ENCODE measurements at places on chromosomes 12 and 14. TPM values are rescaled to one million over a fixed set of nuclear protein-coding genes. Genes with fewer than 3 reads are reported as not detected.

DNA sequence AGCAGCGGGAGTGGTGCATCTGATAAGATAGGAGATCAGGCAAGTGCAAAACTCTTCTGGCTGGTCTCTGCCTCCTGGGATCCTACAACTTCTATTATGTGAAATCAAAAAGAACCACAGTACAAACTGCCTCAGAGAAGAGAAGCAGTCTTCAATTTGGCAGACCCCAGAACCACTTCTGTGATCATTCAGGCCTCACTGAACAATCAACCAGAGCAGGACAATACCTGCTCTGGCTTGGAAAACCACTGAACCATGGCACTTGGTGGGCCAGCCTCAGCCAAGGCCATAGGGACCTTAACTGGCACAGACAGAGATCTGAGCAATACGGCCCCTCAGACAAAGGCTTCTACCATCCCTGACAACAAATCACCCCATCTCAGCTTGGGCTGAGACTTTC is 103.0 kb downstream of the NDUFA12 start:
- DNase-seq, result no peak

- peak; percentile 88 for DNase-seq
Observed at GRCh38 chr14:70188322-70188658, 461 bp downstream of the SLC8A3 start.

The SMCO2 gene
- 0.88 TPM for total RNA-seq

The PAPLN gene
- total RNA-seq, result 5.3 TPM

- DNase-seq, result no peak
Observed at GRCh38 chr14:81473456-81474147, 60.1 kb downstream of the SEL1L start.

DNA sequence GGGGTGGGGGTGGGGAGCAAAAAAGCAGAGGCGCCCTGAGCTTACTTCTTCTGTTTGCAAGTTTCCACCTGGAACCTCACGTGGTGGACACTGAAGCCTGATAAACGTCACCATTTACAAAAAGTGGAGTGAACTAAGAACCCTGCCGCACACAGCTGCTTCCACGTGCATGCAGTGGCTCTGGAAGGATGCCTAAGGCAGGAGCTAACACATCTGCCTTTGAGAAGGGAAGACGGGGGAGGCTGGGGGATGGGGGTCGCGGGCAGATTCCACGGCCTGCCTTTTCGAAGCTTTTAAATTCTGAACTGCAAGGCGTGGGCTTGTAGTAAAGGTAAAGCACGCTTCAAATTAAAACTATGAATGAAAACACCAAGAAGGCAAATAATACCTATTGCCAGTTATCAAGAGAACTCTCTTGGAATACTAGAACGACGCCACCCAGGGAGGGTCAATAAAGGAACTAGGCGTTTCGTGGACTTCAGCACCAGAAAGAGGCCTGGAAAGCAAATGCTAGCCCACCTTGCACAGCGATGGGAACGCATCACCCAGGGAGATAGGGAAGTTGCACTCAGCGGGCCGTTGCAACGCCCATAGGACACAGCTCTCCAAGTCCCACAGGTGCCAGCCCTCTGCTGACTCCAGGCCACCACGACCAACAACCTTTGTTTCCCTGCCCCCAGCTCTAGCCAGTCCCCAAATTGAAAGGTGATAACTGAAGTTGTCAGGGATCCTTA is 61.8 kb downstream of the TESC start:
- DNase-seq, result no peak

- no peak for DNase-seq
Observed at GRCh38 chr12:57816001-57816854, 2.3 kb downstream of the AVIL start.

- DNase-seq, result no peak
Observed at GRCh38 chr14:90294872-90295271, 36.9 kb downstream of the NRDE2 start.

GRCh38 chr12:42625611-42626010 is 36.1 kb upstream of the PRICKLE1 start:
- DNase-seq, result no peak

GRCh38 chr12:131561891-131562684 is 148.8 kb upstream of the SFSWAP start:
- DNase-seq, result no peak

DNA sequence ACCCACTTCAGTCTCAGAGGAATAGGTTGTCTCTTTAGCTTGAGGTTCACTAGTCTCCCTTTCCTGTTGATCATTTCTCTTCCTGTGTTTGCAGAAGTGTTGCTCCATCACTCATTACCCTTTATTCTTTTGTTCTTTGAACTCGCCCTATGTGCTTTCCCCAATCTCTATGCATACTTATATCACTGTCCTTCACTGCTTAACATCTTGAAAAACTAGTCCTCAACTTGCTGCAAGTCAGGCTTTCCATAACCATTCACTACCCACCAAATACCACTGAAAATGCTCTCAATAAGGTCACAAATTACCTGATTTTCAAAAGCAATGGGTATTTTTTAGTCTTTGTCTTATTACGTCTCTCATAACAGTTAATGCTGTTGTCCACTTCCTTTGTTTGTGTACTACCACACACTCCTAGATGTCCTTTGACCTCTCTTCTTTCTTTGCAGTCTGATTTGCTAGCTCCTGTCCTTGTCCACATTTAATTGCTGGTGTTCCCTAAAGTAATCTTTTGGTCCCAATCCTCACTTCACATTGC is 80.8 kb downstream of the RIC8B start:
- no peak for DNase-seq

The ATP6V1D gene
- total RNA-seq, result 140 TPM

The PTCSC3 gene
- not detected for total RNA-seq

DNA sequence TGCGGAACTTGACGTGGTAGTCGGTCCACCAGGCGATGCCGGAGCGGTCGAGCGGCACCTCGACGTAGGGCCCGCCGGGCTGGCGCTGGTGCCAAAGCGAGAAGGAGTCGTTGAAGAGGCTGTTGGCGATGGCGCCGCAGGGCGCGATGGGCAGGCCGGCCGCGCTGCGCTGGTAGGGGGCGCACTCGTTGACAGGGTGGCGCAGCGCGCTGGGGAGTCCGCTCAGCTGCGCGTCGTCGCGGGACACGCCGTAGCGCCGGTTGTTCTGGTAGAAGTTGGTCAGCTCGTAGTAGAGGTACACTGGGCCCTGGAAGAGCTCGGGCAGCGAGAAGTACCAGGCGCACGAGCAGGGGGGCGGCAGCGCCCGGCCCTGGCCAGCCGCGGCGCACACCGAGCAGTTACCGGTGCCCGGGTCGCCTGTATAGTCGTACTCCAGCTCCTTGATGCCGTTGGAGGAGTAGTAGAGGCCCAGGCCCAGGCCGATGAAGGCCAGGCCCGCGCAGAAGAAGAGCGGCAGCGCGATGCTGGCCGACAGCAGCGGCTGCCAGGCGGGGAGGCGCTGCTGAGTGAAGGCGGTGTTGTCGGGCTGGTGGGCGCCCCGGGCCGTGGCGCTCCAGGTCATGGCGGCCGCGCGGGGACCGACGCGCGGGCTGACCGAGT is 482 bp downstream of the TMEM30B start:
- peak; percentile 90 for DNase-seq

The SSPN gene
- 9.8 TPM for total RNA-seq

- no peak for DNase-seq
Observed at GRCh38 chr14:39383026-39383660, 49.1 kb downstream of the FBXO33 start.

The PLD4 gene
- not detected for total RNA-seq
